AML-193 (cell line): ENCODE measurements at places on chromosomes 3 and 15.

- no peak for DNase-seq
These were observed 84.7 kb upstream of the PPIB start for GRCh38 chr15:64247535-64247905.

GRCh38 chr15:98347001-98347400 lies 301.3 kb upstream of the IGF1R start:
- DNase-seq, result no peak

GRCh38 chr3:17852217-17852616 lies 109.8 kb upstream of the TBC1D5 start:
- no peak for DNase-seq

GRCh38 chr3:110783541-110783940 lies 288.1 kb upstream of the NECTIN3 start:
- DNase-seq, result no peak

- DNase-seq, result no peak
These were observed 18.9 kb downstream of the IL1RAP start for GRCh38 chr3:190532731-190533203.

DNA sequence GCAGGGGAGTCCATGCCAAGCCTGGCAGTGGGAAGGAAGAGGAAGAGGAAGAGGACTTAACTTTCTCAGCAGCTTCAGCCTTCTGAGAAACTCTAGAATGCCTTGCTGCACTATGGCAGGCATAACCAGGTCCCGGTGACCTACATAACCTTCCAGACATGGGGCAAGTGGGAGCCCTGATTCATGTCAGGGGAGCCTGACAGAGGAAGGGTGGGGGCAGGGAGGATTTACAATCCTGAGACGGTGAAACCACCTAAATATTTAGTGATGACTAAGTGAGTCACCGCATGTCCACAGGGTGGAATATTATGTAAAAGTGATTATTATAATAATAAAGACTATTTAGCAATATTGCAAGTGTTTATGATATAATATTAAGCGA lies 46.7 kb downstream of the AMOTL2 start:
- DNase-seq, result no peak

- no peak for DNase-seq
These were observed 683 bp upstream of the CPEB1 start for GRCh38 chr15:82647835-82648256.

- no peak for DNase-seq
These were observed 59.1 kb downstream of the SUMF1 start for GRCh38 chr3:4407941-4408340.

- peak; percentile 44 for DNase-seq
These were observed 242.8 kb downstream of the ZNF385D start for GRCh38 chr3:21508246-21508645.

- DNase-seq, result no peak
These were observed 3.3 kb downstream of the P2RY14 start for GRCh38 chr3:151275091-151275490.

DNA sequence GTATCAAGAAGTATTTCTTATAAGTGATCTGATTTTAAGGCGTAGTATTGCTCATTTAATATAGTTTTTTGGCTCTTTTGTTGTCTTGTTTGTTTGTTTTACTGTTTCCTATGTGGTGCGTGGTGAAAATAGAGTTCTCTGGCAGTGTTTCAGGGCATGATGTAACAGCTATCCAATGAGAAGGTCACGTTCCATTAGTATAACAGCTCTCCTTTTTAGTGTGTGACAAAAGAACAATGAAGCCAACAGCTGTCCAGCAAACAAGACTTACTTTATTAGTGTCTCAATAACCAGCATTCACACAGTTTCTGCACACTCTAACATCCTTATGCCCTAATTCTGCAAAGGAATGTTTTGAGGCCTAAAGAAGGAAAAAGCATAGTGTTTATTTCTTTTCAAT lies 127.9 kb downstream of the SLC25A26 start:
- no peak for DNase-seq

GRCh38 chr3:53885239-53885638 lies 3.3 kb upstream of the ACTR8 start:
- DNase-seq, result no peak

GRCh38 chr3:123411340-123412040 lies 37.4 kb downstream of the ADCY5 start:
- DNase-seq, result no peak

GRCh38 chr3:14801668-14802380 lies 16.9 kb upstream of the FGD5 start:
- DNase-seq, result no peak

GRCh38 chr3:43043793-43044192 lies 62.1 kb downstream of the POMGNT2 start:
- DNase-seq, result no peak

DNA sequence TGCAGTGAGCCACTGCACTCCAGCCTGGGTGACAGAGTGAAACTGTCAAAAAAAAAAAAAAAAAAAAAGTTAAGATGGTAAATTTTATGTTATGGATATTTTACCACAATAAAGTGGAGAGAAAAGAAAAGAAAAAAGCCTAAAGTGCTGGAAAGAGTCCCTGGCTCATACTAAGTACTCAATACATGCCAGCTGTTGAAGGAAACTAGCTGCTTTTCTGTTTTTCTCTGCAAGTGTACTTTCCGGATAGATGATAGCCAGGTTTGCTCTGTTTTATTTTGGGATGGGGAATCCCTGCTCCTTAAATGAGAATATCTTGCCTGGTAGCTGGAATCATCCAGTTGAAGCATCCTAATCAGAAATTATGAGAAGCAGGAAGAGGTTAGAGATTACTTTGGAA lies 10.9 kb downstream of the EID1 start:
- no peak for DNase-seq

- no peak for DNase-seq
These were observed 44.5 kb downstream of the NCEH1 start for GRCh38 chr3:172666181-172666872.

DNA sequence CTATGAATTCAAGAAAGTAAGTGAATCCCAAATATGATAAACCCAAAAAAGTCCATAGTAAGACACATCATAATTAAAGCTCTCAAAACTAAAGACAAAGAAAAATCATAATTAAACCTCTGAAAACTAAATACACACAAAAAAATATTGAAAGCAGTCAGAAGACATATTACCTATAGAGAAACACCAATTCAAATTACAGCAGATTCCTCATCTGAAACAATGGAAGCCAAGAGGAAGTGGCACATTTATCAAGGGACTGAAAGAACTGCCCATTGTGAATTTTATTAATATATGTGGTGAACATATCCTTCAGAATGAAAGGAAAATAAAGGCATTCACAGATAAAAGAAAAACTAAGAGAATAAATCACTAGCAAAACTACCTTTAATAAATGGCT lies 128.2 kb downstream of the SCAPER start:
- DNase-seq, result no peak

DNA sequence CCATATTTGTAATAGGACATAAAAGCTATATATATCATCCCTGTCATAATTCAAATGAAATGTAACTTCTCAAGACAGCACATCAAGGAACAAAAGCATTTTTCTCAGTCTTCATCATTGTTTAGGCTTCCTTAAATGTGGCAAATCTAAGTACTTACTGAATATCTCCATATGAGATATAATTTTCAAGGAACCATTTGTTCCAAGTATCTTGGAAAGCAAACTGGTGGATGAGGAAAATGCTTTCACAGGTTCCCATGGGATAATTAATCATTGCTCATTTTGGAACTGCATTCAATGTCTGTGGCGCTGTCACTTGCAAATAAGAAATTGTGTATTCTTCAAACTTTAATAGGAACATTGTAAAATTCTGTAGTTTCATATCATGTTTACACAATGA lies 52.6 kb upstream of the ZNF385D start:
- no peak for DNase-seq

DNA sequence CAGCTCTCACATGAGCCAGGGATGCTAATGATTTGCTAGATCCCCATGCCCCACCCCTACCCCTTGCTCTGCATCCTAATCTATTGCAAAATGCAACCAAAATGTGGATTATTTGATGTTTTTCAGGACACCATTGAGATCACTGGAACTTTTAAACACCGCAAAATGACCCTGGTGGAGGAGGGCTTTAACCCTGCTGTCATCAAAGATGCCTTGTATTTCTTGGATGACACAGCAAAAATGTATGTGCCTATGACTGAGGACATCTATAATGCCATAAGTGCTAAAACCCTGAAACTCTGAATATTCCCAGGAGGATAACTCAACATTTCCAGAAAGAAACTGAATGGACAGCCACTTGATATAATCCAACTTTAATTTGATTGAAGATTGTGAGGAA lies 29.7 kb downstream of the HDC start:
- DNase-seq, result no peak

DNA sequence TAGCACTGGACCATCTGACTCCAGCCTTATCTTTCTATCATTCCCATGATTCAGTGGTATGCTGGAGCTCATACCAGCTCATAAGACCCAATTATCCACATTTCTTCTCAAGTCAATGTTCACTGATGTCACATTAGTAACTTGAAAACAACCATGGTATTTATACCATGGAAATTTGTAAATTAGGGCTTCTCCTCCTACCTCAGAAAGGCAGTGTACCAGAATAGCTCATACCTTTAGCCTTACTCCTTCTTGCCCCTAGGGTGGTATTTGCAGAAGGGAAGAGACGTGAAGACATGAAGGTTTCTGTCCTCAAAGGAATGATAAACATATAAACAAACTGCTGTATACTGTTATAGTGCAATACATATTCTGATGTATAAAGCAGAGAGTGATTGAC lies 114.2 kb downstream of the NEK11 start:
- no peak for DNase-seq

- no peak for DNase-seq
These were observed 166.2 kb downstream of the LRTM1 start for GRCh38 chr3:54761637-54762036.

DNA sequence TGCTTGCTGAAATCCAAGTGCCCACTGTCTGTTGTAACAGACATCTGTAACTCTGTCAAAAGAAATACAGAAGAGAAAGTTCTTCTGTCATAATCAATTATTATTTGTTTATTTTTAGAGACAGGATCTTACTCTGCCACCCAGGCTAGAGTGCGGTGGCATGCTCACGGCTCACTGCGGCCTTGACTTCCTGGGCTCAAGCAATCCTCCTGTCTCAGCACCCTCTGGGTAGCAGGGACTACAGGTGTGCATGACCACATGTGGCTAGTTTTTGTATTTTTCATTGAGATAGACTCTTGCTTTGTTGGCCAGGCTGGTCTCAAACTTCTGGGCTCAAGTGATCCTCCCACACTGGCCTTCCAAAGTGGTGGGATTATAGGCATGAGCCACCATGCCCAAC lies 177.6 kb upstream of the SETMAR start:
- DNase-seq, result no peak

DNA sequence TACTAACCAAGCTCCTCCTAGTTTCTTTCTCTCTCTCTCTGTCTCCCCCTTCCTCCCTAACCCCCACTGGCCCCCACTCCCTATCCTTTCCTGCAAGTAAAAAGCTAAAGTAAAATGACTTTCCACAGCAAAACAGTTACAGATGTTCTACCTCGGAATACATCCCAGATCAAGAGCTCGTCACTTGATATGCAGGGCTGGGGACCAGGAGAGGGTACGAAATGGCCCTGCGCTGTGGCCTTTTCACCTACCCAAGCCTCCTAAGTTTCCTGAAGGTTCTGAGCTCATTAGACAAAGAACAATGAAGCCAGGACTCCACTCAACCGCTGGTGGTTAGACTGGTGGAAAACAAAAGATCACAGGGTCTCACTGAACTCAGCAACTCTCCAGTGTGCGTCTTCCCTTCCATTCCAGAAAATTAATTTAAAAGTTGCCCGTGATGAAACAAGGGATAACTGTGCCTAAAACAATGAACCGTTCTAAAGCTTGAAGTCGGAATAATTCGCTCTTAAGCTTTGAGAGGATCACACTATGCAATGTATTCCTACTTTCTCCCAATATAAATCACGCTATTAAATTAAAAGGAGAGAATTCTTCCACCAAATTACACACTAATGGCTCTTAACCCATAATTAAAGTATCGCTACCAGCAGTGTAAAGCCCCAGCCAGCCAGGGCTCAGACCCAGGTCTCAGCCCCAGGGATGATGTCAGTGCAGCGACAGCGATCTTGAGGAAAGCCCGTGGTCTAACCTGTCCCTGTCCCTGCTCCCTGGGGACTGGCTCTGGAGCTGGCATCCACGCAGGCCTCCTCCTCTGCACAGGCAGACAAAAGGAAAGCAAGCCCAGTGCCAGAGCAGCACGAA lies 5.0 kb downstream of the VGLL4 start:
- no peak for DNase-seq

- DNase-seq, result no peak
These were observed 114.4 kb downstream of the VGLL4 start for GRCh38 chr3:11529281-11529680.

DNA sequence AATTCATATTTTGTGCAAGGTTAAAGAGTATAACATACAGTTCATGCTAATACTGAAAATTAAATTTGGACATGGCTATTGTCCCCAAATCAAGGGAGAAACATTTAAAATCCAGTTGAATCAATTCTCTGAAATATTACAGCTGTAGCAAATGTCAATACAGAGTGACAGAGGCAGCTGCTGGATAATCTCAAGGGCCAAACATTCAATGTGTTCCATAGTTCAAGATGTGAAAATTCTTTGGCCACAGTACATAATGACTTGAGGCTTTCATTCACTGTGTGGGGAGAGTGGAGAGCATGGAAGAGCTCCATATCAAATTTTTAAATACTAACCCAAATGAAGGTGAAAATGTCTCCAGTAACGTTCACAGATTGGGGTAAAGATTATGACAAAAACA lies 1192.8 kb upstream of the CADM2 start:
- DNase-seq, result no peak

- no peak for DNase-seq
These were observed 2.8 kb upstream of the VGLL3 start for GRCh38 chr3:86993704-86994103.

GRCh38 chr15:78850352-78850751 lies 22.3 kb upstream of the MORF4L1 start:
- DNase-seq, result no peak

GRCh38 chr3:157265931-157266330 lies 106.0 kb upstream of the CCNL1 start:
- no peak for DNase-seq

DNA sequence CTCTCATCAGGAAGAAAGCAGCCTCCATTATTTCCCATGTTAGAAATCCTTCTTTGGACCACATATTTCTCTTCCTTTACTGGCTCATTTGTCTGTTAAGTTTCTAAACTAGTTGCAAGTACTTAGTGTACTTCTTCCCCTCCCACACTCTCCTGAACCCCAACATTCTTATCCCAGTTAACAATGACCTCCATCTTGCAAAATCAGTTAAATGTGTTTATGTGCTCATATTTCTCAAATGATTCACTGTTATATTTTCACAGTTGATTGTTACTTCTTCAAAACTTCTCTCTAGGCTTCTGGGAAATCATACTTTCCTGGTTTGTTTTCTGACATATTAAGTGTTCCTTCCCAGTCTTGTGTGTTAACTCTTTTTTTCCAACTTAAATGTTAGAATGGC lies 856.9 kb downstream of the EPHA3 start:
- no peak for DNase-seq

- DNase-seq, result peak; percentile 19
These were observed 543.6 kb downstream of the EDEM1 start for GRCh38 chr3:5731100-5731499.

- DNase-seq, result peak; percentile 27
These were observed 37.8 kb upstream of the SCN5A start for GRCh38 chr3:38687321-38687720.

- DNase-seq, result no peak
These were observed 68.2 kb downstream of the RBMS3 start for GRCh38 chr3:29349049-29349448.

GRCh38 chr3:189158034-189158433 lies 13.7 kb upstream of the TPRG1 start:
- DNase-seq, result no peak

- DNase-seq, result no peak
These were observed 507 bp downstream of the SLC12A6 start for GRCh38 chr15:34336991-34337556.
